Progenitor cell of endocrine pancreas (in vitro differentiated cells): ENCODE measurements at places on chromosomes 5 and 9. TPM values are rescaled to one million over a fixed set of nuclear protein-coding genes. Genes with fewer than 3 reads are reported as not detected.

GRCh38 chr9:124809211-124809610, 32.3 kb downstream of the OLFML2A start:
- no peak for DNase-seq

GRCh38 chr9:292915-293314, 78.2 kb downstream of the DOCK8 start:
- DNase-seq: no peak

DNA sequence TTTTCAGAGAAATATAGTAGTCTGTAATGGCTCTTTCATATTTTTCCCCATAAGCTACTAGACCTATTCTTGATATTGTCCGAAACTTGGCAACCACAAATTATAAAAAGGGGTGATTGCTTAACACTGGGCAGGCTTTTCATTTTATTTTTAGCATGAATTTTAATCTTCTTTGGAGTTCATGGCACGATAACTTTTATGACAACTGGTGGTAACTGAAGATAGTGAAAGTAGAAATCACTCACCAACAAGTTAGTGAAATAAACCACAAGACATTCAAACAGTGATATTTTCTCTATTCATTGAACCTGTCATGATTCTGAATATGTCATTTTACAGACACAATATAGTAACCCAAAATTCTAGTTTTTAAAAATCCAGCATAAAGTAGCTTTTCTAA, 213.9 kb downstream of the PRDM9 start:
- DNase-seq: no peak

GRCh38 chr9:71758277-71758676, 10.0 kb downstream of the CEMIP2 start:
- no peak for DNase-seq

GRCh38 chr5:68803881-68804319, 289.9 kb upstream of the SLC30A5 start:
- no peak for DNase-seq

GRCh38 chr5:78746021-78746770, 97.6 kb upstream of the LHFPL2 start:
- no peak for DNase-seq

The PCDHA9 gene
- 3.4 and 3.8 TPM in 2 replicates for total RNA-seq
